NCI-H1694 (cell line): ENCODE measurements at places on chromosomes 5 and 9.
A peak's percentile ranks its signal among the peaks of the same experiment; 100 is the strongest.

GRCh38 chr5:77867194-77867691, 91.1 kb upstream of the TBCA start:
- DNase-seq: peak; percentile 4

DNA sequence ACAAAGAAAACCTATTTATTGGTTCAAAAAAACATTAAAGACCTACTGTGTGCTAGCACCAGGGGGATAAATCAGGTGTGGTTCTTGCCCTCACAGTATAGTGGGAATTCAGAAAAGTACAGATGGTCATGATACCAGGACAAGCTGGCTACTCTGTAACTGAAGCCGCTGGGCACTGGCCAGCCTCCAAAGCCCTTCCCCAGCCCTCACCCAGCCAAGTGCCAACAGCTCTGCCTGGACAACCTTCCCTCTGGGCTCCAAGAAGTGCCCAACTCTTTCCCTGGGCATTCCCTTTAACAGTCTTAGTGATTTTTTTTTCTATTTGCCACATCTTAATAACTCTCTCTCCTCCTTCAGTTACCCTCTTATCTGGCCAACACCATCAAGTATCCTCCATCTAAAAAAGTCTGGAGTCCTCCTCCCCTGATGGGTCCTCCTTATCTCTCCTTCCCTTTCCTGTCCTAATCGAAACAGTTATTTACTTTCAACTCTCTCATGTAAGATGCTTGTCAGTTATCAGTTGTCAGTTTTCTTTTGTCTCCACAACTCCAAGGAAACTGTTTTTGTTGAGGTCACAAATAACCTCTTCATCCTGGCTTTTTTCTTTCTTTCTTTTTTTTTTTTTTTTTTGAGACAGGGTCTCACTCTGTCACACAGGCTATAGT, 13.3 kb upstream of the SEPTIN8 start:
- DNase-seq: no peak

DNA sequence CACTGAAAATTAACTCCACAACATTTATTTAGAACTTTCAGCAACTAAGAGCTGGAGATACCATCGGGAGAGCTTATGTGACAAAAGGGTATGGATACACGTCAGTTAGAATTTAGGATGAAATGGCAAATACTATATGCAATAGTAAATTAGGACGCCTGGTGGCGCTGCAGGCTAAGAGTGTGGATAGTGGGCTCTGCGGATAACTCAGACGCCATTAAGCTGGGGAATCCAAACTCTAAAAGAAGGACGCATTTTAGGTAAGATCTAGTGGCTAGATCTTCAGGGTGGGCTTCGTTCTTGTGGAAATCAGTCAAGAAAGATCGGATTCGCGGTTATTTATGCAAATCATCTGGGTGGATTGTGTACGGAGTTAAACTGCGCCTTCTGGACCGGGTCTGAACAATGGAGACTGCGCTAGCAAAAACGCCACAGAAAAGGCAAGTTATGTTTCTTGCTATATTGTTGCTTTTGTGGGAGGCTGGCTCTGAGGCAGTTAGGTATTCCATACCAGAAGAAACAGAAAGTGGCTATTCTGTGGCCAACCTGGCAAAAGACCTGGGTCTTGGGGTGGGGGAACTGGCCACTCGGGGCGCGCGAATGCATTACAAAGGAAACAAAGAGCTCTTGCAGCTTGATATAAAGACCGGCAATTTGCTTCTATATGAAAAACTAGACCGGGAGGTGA, at the start of gene PCDHB5:
Gene PCDHB5, plus strand, starts transcription at position 177 of the 688 bp plus-strand sequence. Its CDS starts 229 bp downstream, at position 406.
- DNase-seq: peak; percentile 71

DNA sequence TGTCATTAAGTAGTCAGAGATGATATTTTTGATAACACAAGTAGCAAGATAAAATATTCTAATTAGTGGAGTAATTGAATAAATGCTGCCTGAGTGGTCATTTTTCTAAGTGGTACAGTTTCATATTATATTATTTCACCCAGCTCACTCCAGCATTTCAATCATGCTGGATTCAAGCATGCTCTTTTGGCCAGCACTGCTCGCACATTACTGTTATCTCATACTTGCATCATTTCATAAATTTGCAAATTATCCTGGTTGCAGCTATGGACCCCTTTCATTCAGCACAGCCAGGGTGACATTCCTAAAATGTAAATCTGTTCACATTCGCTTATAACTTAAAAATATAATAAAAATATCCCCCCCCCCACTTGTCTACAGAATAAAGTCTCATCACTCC, 520.8 kb upstream of the CYLC2 start:
- DNase-seq: no peak

DNA sequence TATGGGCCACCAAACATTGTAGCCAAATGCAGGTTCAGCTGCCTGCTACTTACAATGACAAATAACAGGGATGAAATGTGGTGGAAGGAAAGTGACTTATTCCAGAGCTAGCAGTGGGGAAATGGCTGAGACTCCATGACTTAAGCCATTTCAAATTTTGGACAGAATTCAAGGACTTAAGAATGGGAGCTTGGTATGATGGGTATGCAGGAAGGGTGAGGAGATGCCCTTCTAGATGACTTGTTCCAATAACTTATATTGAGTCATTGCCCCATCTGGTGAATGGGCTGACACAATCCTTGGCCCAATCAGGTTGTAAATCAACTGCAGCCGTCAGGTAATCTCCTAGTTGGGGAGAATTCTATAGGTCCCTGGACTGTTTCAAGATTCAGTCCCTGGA, 230.7 kb upstream of the SGCD start:
- DNase-seq: no peak

DNA sequence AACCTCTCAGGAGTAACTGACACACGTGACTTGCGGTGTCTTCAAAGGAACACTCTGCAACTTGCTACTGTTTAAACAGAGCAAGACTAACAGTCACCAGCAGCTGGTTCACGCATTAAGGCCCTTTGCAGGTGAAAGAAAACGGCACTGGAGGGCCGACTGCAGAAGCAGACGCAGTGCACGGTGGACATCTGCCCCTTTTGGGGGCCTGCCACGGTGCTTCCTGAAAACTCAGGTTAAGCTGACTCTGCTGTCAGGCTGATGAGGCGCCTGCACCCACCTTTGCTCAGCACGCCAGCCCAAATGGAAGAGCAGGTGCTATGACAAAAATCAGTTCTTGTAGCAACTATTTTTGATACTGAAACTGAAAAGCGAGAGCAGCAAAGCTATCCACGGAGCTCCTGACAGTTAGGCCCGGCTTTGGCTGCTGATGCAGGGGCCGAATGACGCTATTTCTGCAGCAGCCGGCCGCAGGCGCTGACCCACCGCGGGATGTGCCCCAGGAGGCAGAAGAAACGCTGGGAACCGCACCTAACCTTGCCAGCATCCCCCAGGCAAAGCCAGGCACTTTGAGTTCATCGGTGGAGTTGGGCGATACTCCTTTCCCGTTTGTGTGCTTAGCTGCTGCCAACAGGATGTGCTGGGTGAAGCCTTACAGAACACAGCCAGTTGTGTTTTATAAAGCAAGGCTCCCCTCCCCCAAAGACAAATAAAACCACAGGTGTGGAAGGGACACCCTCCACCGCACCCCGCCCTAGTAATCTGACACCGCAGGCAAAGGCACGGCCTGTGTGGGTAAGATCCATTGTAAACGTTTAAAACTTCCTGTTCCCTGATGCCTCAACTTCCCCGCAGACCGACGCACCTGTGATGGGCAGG, 21.1 kb upstream of the TERT start:
- DNase-seq: no peak

GRCh38 chr5:152290181-152290580, 114.9 kb downstream of the NMUR2 start:
- DNase-seq: no peak

DNA sequence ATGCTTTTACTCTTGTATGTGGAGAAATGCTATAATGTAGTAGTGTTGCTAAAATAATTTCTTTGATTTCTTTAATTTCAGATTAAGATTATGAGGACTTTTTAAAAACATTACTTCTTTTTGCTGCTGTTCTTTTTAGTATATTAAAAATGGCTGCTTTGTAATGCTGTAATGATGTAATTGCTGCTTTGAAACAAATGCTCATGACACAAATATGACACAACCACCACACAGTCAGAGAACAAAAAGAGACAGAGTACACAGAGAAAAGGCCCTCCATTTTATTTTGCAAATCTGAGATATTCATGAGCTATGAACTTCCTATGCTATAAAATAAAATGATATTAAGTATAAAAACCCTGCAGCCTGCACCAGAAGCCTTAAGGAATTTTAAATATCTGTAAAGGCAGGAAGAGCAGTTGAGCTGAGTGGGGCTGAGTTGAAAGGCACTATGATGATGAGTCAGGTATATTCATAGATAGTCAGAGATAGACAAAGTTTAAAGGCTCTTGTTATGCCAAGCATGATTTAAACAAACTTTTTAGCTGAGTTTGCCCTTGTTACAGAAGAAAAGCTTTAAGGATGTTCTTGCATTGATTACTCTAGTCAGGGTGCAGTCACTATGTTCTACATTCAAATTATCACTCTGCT, 5.1 kb upstream of the POU5F2 start:
- no peak for DNase-seq

DNA sequence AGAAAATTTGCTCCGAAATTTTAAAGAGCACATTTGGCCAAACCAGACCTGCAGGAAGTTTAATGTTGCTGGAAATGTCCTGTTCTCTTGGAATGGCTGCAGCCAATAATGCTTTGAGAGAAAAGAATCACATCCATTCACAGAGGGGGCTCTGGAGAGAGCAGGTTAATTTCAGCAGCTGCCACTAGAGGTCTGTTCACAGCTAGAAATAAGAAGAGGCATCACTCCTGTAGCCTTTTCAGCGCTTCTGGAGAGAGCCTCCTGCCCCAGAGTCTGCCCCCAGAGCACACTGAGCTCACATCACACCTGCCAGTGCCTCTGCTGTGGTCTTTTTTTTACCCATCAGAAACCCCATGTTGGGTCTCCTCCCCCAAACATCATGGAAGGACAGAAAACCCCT, 124.8 kb upstream of the RAD23B start:
- DNase-seq: peak; percentile 41

- DNase-seq: no peak
These were observed 260.1 kb upstream of the CDH18 start for GRCh38 chr5:20248118-20248517.

- no peak for DNase-seq
These were observed 147.4 kb downstream of the PBX3 start for GRCh38 chr9:125894566-125894965.

GRCh38 chr5:98454904-98455303, 318.6 kb upstream of the RGMB start:
- no peak for DNase-seq

DNA sequence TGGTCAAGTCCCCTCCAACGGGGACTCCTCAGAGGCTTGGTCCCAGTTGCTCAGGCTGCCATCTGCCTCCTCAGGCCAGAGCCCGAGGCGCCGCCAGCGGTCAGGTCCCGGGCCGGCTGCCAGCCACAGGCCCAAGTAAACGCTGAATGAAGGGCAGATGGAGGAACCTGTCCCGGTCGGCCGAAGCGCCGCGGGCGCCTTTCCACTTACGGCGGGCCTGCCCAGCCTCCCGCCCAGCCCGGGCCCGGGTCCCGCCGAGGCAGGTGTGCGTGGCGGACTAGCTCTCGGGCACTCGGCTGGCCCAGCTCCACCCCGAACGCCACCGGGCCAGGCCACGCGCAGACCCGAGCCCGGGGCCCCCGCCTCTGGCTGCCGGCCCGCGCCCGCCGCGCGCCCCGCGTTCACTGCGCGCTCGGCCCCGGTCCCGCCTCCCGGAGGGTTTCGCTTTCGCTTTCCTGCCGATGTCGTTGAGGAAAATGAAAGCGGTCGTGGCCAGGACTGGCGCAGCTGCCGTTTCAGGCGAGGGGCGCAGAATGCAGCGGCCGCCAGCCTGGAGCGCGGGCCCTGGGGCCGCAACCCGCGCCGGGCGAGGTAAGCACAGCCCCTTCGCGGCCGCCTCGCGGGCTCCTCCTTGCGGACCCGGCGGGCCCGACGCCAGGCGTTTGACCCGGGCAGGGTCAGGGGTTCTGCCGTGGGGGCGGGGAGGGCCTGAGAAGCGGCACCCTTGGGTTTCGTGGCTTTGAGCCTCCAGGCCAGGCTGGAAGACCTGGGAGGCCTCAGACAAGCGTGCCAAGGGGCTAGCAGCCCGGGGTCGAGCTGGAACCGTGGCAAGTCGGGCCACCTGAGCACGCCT, 41.2 kb downstream of the SLC22A5 start:
- DNase-seq: peak; percentile 5

GRCh38 chr5:82393951-82394350, 115.8 kb upstream of the RPS23 start:
- no peak for DNase-seq

- no peak for DNase-seq
These were observed 156.1 kb upstream of the KIF2A start for GRCh38 chr5:62149879-62150278.

DNA sequence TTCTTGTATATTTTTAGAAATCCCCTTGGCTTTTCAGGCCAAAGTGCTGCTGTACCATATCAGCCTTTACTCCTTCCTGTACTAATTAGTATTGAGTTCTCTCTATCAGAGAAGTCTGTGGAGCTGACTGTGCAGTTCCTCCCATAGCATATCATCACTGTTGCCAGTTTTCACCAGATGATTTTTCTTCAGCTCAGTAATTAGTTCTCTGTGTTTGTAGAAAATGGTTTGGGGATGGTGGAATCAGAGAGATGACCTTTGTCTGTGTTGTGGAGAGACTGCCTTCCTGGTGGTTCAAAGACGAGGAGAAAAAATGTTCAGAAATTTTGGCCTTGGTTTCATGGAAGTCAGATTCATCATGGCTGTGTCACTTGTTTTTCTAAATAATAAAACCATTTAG, 227.5 kb upstream of the ACTBL2 start:
- DNase-seq: no peak

DNA sequence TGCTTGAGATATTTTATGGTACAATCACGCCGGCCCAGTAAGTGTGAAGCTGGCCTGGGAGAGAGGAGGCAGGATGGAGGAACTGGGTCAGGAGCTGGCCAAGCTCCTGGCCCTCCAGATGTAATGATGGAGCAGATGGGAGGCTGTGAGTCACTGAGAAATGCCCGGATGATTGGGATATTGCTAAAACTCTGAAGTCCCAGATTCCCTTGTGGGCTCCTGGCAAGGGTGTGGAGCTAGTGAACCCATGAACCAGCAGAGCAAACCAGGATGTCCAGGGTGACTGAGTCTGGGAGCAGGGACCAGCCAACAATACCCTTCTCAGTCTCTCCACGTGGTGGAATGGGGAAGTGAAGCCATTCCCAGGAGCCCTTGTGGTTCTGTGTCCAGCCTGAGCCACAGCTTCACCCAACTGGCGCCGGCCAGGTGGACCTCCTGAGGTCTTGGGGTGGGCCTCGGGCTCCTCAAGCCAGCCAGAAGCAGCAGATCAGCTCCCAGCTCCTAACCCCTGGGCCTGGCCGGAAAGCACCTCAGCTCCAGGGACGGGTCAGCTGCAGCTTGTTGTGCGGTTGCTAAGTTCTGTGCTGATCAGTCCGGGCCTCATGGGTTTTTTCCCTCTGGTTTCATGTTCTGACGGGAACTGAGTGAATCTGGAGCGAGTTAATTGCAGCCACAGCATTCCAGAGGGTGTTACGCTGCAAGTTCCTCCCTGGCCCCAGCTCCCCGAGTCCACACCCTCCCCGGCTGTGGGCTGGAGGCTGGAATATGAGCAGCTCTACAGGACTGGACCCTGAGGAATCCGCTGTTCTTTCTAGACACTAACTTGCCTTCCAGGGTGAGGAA, 37.6 kb downstream of the DUSP1 start:
- DNase-seq: no peak
